ENCODE measurements at places on chromosomes 12 and 14.

DNA sequence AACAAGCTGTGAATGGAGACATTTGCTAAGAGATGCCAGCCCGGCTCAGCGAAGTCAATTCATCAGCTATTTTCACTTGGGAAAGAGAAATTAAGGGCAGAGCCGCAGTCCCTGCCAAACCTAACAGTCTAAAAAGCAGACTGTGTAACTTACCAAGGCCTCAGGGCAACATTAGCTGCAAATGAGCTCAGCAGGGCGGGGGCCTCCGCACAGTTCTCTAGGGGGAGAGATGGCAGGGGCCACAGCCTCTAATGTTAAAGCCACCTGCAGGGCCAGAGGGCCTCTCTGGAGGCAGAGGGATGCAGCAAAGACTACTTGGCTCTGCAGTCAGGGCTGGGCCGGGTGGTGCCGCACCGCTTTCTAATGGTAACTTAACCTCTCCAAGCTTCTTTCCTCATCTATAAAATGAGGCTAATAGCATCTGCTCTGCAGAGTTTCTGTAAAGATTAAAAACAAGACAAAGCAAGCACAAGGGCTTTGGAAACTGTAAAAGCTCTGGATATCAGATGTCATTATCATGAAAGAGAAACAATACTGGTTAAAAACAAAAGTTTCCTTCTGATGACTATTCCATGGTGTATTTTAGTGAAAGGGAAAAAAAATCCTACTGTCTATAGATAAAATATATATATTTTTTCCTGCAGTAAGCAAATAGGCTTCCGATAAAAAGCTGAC is 13.4 kb upstream of the GPRC5A start:
- H3K36me3 ChIP-seq = no peaks in the 10 kb centered on the region
- no peaks in the 10 kb centered on the region for H3K4me1 ChIP-seq
- H3K4me3 ChIP-seq = no peak overlapping the region
- no peaks in the 10 kb centered on the region for H3K27me3 ChIP-seq
- no peak overlapping the region for H3K27ac ChIP-seq

- H3K4me3 ChIP-seq = no peak overlapping the region
- H3K27me3 ChIP-seq = no peaks in the 10 kb centered on the region
- no peaks in the 10 kb centered on the region for H3K4me1 ChIP-seq
Measured at GRCh38 chr12:76010732-76011458, 20.7 kb downstream of the PHLDA1 start.

GRCh38 chr12:46401662-46402061 is 29.1 kb upstream of the SLC38A2 start:
- peaks cover 24% of the 10 kb centered on the region for H3K4me1 ChIP-seq
- no peaks in the 10 kb centered on the region for H3K36me3 ChIP-seq
- no peaks in the 10 kb centered on the region for H3K27me3 ChIP-seq
- H3K4me3 ChIP-seq = no peak overlapping the region
- no peak for DNase-seq

GRCh38 chr14:74647678-74648461 is 35.8 kb upstream of the LTBP2 start:
- no peaks in the 10 kb centered on the region for H3K27me3 ChIP-seq
- DNase-seq = no peak
- H3K4me3 ChIP-seq = no peak overlapping the region
- peaks cover 10% of the 10 kb centered on the region for H3K4me1 ChIP-seq
- no peak overlapping the region for H3K27ac ChIP-seq
- H3K36me3 ChIP-seq = no peaks in the 10 kb centered on the region

DNA sequence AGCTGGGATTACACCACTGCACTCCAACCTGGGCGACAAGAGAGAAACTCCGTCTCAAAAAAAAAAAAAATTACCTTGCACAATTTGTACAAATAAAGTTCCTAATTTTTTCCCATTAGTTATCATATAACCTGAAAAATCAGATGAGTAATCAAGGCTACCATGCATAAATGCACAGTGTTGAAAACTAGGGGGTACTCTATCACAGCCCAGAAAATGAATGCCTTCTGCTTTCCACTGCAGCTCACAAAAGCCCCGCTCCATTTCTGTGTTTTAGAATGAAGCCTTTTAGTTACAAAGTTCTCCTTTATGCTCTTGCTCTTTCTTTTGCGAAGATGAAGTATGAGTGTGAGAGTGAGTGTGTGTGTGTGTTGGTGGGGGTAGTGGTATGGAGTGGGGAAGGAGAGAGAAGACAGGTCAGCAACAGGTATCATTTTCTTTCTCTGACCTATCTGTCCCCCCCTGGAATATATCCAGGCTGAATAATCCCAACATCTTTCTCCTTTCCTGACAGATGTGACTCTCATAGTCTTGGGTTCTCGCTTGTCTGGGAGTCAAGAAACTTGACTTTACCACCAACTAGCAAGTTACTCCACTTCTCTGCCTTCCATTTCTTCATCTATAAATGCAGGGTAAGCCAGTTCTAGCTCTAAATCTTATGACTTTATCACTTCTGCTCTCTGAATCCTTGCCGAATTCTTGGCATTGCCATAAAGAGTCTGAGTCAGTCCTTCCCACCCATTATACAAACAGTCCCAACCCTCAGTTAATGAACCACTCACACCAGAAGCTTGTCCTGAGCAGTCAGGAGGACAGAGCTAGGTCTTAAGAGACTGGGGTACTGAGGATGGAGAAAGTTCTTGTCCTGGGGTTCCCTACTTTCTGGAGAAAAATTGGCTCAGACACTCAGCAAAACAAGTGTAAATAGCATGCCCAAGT is 16.1 kb downstream of the BIN2 start:
- H3K27me3 ChIP-seq = no peaks in the 10 kb centered on the region
- peaks cover 37% of the 10 kb centered on the region for H3K4me1 ChIP-seq
- H3K27ac ChIP-seq = peak overlapping the region; percentile 11

GRCh38 chr14:37566811-37567371 is 28.2 kb downstream of the FOXA1 start:
- no peak overlapping the region for H3K4me3 ChIP-seq
- no peaks in the 10 kb centered on the region for H3K27me3 ChIP-seq
- no peaks in the 10 kb centered on the region for H3K4me1 ChIP-seq

DNA sequence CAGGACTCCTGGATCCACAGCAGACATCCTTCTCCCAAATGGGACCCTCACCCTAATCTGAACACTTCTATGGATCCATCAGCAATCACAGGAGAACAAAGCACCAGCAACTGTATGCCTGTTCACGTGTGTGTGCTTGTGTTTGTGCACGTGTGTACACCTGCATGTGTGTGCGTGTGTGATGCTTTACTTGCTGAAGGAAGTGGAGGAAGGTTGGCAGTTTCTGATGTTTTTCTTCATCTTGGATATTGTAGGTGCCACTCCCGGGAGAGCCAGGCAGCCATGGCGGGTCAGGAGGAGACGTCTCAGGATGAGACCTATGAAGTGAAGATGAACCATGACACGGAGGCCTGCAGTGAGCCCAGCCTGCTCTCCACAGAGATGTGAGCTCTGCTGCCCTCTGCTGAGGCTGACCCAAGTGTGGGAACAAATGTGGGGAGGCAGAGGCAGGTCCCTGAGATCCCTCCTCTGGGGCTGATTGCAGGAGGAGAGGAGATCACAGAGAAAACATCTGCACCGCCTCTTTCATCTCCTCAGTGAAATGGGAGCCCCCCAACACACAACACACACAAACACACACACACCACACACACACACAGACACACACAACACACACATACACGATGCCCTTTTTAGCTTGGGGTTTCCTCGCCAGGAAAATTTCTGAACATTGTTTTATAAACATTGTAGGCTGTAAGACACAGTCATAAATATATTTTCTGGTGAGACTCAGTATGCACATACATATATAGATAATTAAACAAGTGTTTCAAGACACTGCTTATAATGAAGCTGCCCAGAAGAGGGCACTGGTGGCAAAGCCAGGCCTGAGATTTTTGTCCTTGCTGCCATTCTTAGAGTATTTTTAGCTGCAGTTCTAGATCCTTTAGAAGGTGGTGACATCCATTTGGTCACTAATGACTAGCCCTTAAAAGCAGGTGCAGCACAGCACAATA is 112.2 kb upstream of the FKBP4 start:
- no peak overlapping the region for H3K4me3 ChIP-seq
- no peaks in the 10 kb centered on the region for H3K27me3 ChIP-seq
- peak; percentile 37 for DNase-seq
- no peaks in the 10 kb centered on the region for H3K4me1 ChIP-seq
- H3K27ac ChIP-seq = no peak overlapping the region
- no peaks in the 10 kb centered on the region for H3K36me3 ChIP-seq

- H3K4me1 ChIP-seq = peaks cover 28% of the 10 kb centered on the region
- H3K36me3 ChIP-seq = no peaks in the 10 kb centered on the region
- peak overlapping the region; percentile 96 for H3K4me3 ChIP-seq
- no peaks in the 10 kb centered on the region for H3K27me3 ChIP-seq
Measured at GRCh38 chr12:96400631-96401075, 414 bp upstream of the CDK17 start.

- H3K36me3 ChIP-seq = no peaks in the 10 kb centered on the region
- no peak for DNase-seq
- H3K27me3 ChIP-seq = no peaks in the 10 kb centered on the region
- H3K4me3 ChIP-seq = no peak overlapping the region
- H3K4me1 ChIP-seq = no peaks in the 10 kb centered on the region
- H3K27ac ChIP-seq = no peak overlapping the region
Measured at GRCh38 chr12:40157336-40157735, 51.5 kb upstream of the SLC2A13 start.

GRCh38 chr14:20333494-20333841 is 389 bp upstream of the CCNB1IP1 start:
- H3K4me1 ChIP-seq = peaks cover 7% of the 10 kb centered on the region
- no peaks in the 10 kb centered on the region for H3K27me3 ChIP-seq
- H3K27ac ChIP-seq = peak overlapping the region; percentile 67
- no peaks in the 10 kb centered on the region for H3K36me3 ChIP-seq

- no peak overlapping the region for H3K4me3 ChIP-seq
- H3K27ac ChIP-seq = no peak overlapping the region
- no peaks in the 10 kb centered on the region for H3K36me3 ChIP-seq
- DNase-seq = no peak
- no peaks in the 10 kb centered on the region for H3K4me1 ChIP-seq
Measured at GRCh38 chr12:119259484-119259883, 75.0 kb upstream of the CCDC60 start.

DNA sequence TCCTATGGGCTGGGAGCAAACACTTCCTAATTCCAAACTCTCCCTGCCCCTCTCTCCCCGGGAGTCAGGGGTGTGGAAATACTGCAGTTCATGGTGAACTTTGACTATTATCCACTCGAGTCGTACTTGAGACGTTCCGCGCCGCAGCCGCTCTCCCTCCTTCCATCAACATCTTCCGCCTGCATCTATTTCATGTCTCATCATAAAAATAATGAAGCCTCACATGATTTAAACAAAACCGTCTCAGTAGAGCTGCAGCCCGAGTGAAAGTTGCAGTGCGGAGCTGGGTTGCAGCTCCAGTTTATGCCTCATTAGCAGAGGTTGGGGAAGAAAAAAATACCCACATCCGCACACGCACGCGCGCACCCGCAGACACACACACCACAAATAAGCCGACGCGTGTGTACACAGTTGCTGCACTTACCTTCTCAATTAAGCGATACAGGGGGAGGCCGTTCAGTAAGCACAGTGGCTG is 283 bp downstream of the LMO3 start:
- H3K4me1 ChIP-seq = no peaks in the 10 kb centered on the region
- peaks cover 10% of the 10 kb centered on the region for H3K27me3 ChIP-seq
- no peaks in the 10 kb centered on the region for H3K36me3 ChIP-seq
- DNase-seq = no peak

DNA sequence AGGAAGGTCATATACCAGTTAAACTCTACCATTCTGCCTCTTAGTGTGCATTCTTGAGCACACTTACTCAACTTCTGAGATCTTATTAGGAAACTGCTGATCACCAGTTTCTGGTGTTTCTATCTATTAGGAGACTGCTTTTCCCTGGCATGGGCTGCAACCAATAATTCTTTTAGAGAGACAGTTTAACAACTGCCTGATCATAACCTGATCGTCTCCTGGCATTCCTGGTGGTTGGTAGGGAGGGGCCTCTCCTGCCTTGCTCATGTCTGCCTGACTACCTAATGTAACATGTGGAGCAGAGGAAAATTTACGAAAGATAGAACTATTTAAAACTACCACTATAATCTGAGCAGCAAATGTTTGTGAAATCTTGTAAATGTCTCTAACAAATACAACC is 75.3 kb upstream of the MGAT4C start:
- no peaks in the 10 kb centered on the region for H3K36me3 ChIP-seq
- no peak overlapping the region for H3K4me3 ChIP-seq
- no peak for DNase-seq
- H3K4me1 ChIP-seq = no peaks in the 10 kb centered on the region
- no peak overlapping the region for H3K27ac ChIP-seq

DNA sequence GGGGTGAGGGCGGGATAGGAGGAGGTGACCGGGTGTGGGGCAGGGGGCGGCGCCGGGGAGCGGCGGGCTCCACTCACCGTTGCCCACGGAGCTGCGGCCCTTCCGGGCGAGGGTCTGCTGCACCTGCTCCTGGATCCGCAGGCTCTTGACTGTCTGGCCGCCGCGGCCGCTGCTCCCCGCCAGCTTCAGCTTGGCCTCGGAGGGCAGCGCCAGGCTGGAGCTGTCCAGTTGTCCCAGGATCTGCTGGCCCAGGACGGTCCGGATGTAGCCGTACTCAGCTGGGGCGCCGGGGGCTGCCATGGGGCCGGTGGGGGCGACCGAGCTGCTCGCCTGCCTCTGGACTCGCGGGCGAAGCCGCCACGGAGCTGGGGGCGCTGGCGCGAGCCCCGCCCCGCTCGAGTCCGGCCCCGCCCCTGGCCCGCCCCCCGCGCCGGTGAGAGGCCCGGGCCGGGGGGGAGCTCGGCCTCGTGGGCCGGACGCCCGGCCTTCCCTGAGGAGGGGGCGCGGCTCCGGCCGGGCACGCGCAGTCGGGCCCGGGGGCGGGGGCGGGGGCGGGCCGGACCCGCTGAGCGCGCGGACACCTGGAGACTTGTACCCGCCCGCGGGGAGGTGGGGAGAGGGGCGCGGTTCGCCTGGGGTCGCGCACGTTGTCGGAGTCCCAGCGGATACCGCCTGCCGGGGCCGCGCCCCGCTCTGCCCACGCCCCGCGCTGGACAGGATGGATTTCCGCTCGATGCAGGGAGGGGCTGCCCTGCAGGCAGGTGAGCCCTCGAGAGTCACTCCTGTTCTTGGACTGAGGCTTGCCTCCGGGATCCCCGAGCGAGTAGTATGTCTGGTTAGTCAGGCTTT is at the start of gene PKP2:
TSS of gene PKP2 (minus strand) at position 346 of the 849 bp plus-strand sequence. CDS start at position 300, 46 bp downstream.
- DNase-seq = no peak
- H3K4me1 ChIP-seq = peaks cover 6% of the 10 kb centered on the region
- no peak within 1 kb of the TSS for H3K27ac ChIP-seq
- H3K36me3 ChIP-seq = no peaks in the 10 kb centered on the region

DNA sequence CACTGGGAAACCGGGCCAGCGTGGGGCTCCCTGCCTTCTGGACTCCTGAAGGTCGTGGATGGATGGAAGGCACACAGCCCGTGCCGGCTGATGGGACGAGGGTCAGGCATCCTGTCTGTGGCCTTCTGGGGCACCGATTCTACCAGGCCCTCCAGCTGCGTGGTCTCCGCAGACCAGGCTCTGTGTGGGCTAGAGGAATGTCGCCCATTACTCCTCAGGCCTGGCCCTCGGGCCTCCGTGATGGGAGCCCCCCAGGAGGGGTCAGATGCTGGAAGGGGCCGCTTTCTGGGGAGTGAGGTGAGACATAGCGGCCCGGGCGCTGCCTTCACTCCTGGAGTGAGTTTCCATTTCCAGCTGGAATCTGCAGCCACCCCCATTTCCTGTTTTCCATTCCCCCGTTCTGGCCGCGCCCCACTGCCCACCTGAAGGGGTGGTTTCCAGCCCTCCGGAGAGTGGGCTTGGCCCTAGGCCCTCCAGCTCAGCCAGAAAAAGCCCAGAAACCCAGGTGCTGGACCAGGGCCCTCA is 26.9 kb downstream of the HIP1R start:
- no peaks in the 10 kb centered on the region for H3K27me3 ChIP-seq
- peaks cover 10% of the 10 kb centered on the region for H3K4me1 ChIP-seq
- no peak overlapping the region for H3K27ac ChIP-seq
- no peak overlapping the region for H3K4me3 ChIP-seq
- no peak for DNase-seq
- H3K36me3 ChIP-seq = peaks cover 2% of the 10 kb centered on the region
